ENCODE measurements at places on chromosomes 1 and 21. TPM values are rescaled to one million over a fixed set of nuclear protein-coding genes. Genes with fewer than 3 reads are reported as not detected.

Gene TBX19
- 3.2 TPM for total RNA-seq

Gene CDCA8
- 0.55 TPM for total RNA-seq

Gene ACTA1
- not detected for total RNA-seq

Gene FGR
- 9.1 TPM for total RNA-seq

Gene SLAMF9
- total RNA-seq, result not detected

Gene SNX7
- total RNA-seq, result 29.6 TPM

Gene LCE1B
- not detected for total RNA-seq

Gene HSD3B2
- not detected for total RNA-seq

Gene FCRL1
- not detected for total RNA-seq

Gene TMEM125
- total RNA-seq, result not detected

Gene USH2A
- total RNA-seq, result not detected

Gene GPR25
- not detected for total RNA-seq

Gene MANEAL
- total RNA-seq, result 1.4 TPM

All from sigmoid colon (tissue), 7 donors.